ENCODE measurements at places on chromosomes 5 and 9.

- DNase-seq: no peak
Observed at GRCh38 chr5:143470120-143470519, 66.6 kb upstream of the NR3C1 start.

DNA sequence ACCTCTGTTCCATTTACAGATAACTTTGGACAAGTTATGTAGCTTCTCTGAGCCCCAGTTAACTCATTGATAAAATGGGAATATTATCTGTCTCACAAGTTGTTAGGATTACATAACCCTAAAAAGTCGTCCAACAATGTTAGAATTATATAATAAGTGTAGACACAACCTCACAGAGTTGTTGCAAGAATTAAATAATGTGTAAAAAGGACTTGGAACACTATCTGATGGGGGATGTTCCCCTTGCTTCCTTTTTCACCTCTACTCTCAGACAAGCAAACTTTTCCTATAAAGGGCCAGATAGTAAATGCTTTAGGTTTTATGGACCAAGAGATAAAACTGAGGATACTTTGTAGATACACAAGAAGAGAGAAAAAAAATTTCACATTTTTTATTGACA lies 193.5 kb downstream of the GAPVD1 start:
- no peak for DNase-seq

GRCh38 chr9:131104016-131104740 lies 7.8 kb downstream of the AIF1L start:
- no peak for DNase-seq

DNA sequence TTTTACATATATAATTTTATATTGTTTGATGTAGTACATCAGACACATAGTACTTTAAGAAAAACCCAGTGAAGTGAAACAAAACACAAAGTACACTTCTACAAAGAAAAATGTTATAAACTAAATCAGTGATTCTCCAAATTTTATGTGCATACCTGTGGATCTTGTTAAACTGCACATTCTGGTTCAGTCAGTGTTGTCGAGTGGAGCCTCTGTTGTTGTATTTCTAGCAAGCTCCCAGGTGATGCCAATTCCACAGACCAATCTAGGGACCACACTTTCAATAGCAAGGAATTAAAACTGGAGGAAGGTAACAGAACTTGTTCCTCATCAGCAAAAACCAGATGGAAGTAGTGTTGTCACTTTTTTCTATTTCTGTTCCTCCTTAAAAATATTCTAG lies 183.8 kb upstream of the CD180 start:
- DNase-seq: no peak

- DNase-seq: no peak
Observed at GRCh38 chr9:116355153-116355921, 201.7 kb downstream of the PAPPA start.

GRCh38 chr9:20496328-20496727 lies 126.0 kb downstream of the MLLT3 start:
- no peak for DNase-seq

GRCh38 chr5:154286557-154286956 lies 96.0 kb downstream of the GALNT10 start:
- no peak for DNase-seq

DNA sequence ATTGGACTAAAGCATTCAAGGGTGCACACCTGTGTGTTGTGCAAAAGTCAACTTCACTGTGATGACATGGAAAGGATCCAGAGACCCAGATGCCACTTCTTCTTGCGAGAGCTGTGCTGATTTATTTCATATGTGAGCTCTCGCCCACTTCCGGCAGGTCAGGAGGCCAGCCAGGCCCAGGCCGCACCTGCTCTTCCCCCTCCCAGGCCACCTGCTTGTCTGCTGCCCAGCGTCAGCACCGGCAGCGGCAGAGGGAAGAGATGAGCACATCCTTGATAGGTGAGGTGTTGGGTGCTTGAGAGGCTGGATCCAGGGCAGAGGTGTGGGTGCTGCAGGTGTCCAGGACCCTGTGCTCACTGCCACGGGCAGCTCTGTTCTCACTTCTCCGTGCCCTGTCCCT lies 242.9 kb downstream of the FANCC start:
- no peak for DNase-seq

DNA sequence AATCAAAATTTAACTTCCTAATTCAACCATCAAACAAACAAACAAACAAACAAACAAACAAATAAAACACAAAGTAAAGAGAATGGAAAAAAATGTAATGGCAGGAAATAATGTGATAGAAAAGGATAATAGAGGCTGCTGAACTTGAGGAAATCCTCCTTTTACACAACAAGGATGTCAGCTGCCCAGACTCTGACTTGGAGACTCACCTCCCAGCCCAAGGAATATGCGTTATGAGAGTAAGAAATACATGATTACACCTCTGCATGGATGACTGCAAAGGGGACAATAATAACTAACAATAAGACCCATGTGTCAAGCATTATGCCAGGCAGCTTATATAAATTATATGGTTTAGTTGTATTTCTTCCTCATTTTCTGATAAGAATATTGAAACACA lies 46.6 kb upstream of the JAK2 start:
- no peak for DNase-seq

DNA sequence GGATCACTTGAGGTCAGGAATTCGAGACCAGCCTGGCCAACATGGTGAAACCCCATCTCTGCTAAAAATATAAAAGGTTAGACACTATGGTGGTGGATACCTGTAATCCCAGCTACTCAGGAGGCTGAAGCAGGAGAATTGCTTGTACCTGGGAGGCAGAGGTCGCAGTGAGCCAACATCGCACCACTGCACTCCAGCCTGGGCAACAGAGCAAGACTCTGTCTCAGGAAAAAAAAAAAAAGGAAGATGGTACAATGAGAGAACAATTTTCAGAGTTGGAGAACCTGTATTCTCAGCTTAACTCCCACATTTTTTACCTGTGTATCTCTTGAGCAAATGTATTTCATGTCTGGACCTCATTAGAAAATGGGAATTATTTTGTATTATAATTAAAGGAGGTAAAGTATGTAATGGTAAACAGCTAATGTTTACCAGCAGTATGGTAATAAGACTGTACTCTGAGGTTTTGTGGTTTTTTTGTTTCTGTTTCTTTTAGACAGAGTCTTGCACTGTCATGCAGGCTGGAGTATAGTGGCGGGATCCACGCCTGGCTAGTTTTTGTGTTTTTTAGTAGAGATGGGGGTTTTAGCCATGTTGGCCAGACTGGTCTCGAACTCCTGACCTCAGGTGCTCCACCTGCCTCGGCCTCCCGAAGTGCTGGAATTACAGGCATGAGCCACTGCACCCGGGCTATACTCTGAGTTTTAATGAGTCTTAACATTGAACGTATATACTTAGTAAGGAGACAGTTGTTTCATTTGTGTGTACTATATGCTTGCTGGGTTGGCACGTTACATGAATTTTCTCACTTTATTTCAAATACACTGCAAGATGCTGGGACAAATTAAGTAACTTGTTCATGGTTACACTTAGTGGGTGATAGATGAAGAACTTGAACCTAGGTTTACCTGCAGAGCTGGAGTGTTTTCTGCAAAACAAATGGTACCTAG lies 16.2 kb downstream of the UHRF2 start:
- DNase-seq: peak; percentile 12

Measured in naive thymus-derived CD4-positive, alpha-beta T cell (primary cell).